ENCODE measurements at places on chromosomes 2 and 18. TPM values are rescaled to one million over a fixed set of nuclear protein-coding genes. Genes with fewer than 3 reads are reported as not detected.

IL1F10 gene
- total RNA-seq = not detected

ZNF396 gene
- 1.2 TPM for total RNA-seq

UGT1A10 gene
- total RNA-seq = not detected

RRM2 gene
- total RNA-seq = 62.5 TPM

PDE11A gene
- 0.07 TPM for total RNA-seq

Measured in NCI-H460 (cell line).